Right ventricle myocardium superior (tissue), 1 donor: ENCODE measurements at places on chromosomes 13 and 19. TPM values are rescaled to one million over a fixed set of nuclear protein-coding genes. Genes with fewer than 3 reads are reported as not detected.

The PABPC3 gene
- 0.08 TPM for total RNA-seq

- DNase-seq = no peak
Measured at GRCh38 chr13:104632736-104633135, 1566.5 kb upstream of the SLC10A2 start.

DNA sequence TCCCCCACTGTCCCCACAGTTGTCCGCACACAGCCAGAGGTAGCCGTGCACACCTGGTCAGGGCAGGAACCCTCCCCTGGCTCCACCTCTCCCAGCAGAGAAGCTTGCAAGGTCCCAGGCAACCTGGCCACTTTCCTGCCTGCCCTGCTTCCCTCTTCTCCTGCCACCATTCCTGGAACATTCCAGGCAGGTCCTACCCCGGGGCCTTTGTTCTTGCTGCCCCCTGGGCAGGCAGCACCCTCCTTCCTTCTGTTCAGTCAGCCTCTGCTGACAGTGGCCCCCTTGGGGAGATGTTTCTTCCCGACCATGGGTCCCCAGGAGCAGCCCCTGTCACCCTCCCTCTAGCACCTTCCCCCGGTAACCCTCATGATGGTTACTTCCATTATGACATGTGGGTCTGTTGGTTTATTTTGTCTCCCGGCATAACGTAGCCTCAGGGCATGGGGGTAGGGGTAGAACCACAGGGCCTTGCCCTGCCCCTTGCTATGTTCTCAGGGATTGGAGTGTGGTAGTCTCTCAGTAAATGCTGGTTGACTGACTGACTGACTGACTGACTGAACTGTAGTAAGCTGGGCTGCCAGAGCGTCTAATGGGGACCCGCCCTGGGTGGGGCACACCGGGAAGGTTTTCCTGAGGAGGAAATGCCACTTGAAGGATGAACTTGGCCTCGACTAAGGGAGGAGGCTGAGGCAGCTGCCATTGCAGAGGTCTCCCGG lies 10.8 kb downstream of the PAK4 start:
- DNase-seq = no peak

- DNase-seq = peak; percentile 65
Measured at GRCh38 chr19:51123381-51123800, 1.3 kb upstream of the SIGLEC9 start.

The SIGLECL1 gene
- total RNA-seq = not detected

GRCh38 chr13:98188544-98189166 lies 11.6 kb upstream of the RNF113B start:
- DNase-seq = no peak

DNA sequence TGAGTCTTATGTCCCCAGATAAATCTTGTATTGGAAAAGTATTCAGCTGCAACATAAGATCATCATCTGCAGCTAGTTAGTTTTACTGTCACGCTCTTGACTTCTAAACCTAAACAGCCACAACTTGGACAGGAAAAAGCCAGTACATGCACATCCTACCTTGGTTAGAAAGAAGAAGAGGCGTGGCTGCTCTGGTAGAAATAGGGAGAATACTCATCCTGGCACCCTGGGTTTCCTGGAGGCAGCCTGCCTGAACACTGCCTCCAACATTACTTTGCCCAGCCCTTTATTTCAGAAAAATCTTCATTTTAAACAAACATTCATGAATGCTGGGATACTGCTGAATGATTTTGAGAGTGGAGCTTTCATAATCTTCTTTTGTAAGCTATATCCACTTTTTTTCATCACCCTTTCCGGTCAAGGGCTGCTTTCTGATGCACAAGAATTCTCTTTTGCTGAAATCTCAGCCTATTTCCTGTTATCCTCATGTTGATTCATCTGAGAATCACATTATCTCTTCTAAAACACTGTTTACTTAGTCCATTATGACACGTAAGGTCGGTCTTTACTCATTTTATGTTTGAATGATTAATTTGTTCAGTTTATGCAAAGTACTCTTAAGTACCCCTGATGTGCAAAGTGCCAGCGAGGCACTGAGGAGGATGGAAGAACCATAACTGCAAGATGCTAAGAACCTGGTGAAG lies 55.2 kb downstream of the STARD13 start:
- DNase-seq = no peak

DNA sequence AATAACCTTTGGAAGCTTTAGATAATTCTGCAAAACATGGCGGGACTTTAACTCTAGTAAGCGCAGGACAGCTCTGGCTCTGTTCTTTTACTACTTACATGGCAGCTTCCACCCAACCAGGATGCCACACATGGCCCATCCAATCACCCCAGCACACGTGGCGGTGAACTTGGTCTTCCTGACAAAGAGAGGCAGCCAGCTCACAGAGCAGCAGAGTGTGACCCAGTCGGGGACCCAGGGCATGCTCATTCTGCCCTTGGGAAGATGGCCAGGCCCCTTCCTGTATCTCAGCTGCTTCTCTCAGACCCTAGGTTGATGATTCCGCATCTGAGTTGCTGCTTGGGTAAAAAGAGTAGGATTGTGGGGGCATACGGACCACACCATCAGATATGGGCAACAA lies 172.1 kb downstream of the USP12 start:
- no peak for DNase-seq

- no peak for DNase-seq
Measured at GRCh38 chr13:35629026-35629425, 152.5 kb upstream of the MAB21L1 start.

DNA sequence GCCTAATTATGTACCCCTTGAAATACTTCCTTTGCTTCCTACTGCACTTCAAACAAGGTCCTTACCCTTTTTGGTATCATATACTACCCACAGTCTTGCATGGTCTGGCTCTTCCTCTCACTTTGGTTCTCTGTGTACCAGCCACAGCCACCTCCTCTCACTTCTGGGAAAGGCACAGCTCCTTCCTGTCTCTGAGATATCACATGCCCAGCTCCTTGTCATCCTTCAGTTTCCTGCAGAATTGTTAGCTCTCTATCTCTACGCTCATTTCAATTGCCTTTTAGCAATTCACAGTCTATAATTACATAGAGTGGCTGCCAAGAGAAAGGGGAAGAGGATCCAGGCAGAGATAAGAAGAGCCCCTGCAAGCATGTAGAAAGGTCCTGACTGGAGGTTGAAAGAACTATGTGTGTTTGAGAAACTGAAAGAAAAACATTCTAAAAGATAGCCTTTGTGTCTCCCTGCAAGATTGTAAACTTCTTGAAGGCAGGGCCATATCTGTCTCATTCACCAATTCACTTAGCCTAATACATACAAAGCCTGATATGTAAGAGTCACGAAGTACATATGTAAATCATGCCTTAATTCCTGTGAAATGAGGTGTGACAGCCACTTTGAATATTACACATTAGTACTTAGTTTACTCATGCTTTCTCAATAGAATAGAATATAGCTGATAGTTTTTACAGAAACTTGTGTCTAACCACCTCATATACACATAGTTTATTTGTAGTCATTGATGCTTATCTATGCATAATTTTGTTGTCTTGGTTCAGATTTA lies 933.1 kb downstream of the DIAPH3 start:
- DNase-seq = no peak

GRCh38 chr19:16073481-16073880 lies 2.8 kb upstream of the TPM4 start:
- DNase-seq = no peak

GRCh38 chr19:15331419-15332310 lies 674 bp downstream of the BRD4 start:
- peak; percentile 71 for DNase-seq

The ZNF431 gene
- 9.9 TPM for total RNA-seq

The ANKRD24 gene
- 0.08 TPM for total RNA-seq

The ZNF91 gene
- total RNA-seq = 90.6 TPM

The SLITRK6 gene
- total RNA-seq = 0.83 TPM

GRCh38 chr19:2627319-2627829 lies 75.1 kb downstream of the GNG7 start:
- peak; percentile 86 for DNase-seq

The KASH5 gene
- not detected for total RNA-seq

The ERICH6B gene
- not detected for total RNA-seq

The CYP4F12 gene
- 5.2 TPM for total RNA-seq

- DNase-seq = peak; percentile 51
Measured at GRCh38 chr19:32336259-32337083, 8.9 kb upstream of the ZNF507 start.

The KCNJ14 gene
- 0.24 TPM for total RNA-seq

DNA sequence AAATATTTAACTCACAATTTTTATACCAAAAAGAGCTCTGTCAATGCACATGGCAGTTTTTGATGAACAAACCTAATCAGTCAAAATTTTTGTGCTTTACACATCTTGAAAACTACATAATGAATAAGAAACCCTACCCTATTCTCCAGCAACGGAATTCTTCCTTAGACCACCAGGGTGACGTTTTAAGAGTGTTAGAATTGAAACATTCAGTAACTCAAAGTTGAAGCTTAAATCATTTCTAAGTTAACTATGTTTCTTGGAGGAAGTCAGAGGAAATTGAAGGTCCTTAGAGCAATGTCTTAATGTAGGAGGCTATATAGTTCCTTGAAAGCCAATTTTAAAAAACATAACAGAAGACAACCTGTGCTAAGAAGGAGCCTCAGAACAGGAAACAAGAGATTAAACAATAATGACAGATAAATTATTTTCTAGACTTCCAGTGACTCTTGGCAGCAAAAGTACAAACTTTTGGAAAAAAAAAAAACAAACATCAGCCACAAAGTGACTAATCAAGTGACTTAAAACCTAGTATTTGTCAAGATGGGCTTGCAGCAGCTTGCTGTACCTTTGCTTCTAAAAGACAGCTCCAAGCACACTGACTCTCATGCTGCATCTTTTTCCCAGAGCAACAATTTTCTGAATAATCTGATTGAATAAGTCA lies 6.2 kb downstream of the SPRY2 start:
- DNase-seq = no peak

GRCh38 chr13:64274481-64275217 lies 2859.0 kb upstream of the PCDH20 start:
- no peak for DNase-seq

DNA sequence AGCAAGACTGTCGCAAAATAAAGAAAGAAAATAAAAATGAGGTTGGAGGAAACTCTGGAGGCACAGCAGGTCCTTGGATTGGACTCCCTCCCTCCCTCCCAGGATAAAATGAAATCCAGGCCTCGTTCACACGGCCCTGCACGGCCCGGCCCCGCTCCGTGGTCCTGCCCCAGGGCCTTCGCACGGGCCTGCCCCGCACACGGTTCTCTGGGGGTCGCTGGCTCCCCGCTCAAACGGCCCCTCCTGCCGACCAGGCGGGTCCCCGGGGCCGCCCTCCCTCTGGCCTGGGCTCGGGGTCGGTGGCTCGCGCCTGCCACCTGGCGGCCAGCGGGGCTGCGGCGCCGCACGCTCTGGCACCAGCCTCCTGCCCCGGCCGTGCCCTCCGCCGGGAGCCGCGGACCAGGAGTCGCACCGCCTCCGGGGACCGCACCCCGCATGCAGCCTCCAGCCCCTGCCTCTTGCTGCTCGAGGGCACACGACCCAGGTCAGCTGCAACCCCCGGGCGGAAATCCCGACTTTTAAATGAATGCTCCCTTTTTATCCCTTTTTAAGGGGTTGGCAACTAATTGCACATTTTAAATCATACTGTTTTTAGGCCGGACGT lies 1.5 kb upstream of the WDR18 start:
- peak; percentile 86 for DNase-seq

DNA sequence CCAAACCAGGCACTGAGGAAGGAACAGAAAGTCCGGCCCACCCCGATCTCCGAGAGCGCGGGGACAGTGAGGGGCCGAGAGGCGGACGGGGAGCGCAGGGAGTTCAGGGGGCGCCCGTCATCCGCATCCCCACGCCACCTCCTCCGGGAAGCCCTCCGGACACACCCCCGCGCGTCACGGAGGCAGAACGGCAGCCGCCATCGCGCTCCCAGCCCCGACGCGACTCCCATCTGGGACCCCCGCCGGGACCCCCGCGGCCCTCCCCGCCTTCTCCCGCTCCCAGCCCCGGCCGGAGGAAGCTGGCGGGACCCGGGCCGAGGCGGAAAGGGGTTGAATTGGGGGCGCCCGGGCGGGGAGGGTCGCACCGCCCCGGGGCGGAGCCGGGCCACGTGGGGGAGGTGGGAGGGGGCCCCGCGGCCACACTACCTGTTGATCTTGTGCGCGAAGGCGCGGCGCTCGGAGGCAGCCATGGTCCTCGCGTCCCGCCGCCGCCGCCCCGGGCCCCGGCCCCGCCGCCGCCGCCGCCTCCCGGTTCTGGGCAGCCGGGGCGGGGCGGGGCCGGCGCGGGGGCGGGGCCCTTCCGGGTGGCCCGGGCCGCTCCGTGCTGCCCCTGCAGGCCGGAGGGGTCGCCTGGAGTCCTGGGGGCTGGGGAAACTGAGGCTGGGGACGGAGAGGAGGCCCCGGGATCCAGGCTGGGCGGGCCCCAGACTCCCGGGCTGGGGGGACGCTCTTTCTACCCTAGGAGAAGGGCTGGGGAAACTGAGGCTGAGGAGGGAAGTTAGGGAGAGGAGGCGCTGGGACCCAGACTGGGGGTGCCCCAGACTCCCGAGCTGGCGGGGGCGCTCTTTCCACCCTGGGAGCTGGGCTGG lies at the start of gene DOCK6:
TSS of gene DOCK6 (minus strand) at position 554 of the 869 bp plus-strand sequence. CDS start at position 470, 84 bp downstream.
- peak; percentile 65 for DNase-seq

The KCNN4 gene
- 0.19 TPM for total RNA-seq

DNA sequence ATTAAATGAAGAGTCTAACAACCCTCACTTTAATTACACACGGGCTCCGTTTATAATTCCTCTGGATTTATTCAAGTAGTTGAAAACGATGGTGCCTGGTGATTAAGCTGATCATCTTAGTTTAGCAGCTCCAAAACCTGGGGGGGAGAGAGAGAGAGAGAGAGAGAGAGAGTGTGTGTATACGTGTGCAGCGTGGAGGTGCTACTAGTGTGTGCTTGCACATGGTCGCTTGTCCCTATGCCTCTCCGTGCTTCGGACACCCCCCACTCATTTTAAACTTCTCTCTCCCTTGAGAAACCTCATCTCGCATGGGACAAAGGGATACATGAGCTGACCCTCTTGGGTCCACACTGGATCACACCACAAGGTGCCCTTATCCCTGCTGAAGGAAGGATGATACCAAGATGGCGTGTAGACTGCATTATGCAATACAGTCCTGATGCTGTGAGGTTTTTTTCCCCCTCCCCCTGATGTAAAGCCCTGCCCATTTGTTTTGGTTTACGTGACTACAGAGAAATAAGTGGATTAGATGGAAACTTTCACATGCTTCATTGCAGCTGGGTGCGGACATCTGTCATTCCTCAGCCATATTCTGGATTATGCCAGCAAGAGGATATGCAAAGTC lies 320.8 kb downstream of the ZNF536 start:
- DNase-seq = no peak

DNA sequence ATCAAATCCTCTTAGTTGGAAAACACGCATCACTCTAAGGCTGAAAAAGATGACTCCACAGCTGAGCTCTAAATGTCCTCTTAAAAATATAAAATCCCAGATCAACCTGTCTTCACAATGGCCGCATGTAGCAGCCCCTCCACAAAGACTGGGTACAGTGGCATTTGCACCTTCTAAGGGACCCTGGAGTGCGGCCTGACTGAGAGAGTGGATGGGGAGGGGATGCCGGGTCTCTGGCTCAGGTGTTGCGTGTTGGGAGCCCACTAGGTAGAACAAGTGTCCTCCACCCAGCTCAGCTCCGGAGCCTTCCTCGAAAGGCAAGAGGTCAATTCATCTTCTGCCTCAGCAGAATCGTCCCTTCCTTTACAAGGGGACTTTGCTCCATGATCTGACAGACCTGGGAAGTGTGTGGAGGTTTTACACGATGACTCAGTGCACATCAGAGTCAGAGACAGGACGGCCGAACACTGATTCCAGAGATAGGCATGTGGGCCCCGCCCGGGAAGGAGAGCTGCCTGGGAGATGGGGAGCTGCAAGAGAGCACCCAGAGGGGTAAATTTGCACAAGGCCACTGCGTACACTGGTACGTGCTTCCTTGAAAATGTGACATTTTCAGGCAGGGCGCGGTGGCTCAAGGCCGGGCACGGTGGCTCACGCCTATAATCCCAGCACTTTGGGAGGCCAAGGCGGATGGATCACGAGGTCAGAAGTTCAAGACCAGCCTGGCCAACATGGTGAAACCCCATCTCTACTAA lies 23.5 kb upstream of the SLC15A1 start:
- no peak for DNase-seq
